ENCODE measurements at places on chromosomes 5 and 9.

DNA sequence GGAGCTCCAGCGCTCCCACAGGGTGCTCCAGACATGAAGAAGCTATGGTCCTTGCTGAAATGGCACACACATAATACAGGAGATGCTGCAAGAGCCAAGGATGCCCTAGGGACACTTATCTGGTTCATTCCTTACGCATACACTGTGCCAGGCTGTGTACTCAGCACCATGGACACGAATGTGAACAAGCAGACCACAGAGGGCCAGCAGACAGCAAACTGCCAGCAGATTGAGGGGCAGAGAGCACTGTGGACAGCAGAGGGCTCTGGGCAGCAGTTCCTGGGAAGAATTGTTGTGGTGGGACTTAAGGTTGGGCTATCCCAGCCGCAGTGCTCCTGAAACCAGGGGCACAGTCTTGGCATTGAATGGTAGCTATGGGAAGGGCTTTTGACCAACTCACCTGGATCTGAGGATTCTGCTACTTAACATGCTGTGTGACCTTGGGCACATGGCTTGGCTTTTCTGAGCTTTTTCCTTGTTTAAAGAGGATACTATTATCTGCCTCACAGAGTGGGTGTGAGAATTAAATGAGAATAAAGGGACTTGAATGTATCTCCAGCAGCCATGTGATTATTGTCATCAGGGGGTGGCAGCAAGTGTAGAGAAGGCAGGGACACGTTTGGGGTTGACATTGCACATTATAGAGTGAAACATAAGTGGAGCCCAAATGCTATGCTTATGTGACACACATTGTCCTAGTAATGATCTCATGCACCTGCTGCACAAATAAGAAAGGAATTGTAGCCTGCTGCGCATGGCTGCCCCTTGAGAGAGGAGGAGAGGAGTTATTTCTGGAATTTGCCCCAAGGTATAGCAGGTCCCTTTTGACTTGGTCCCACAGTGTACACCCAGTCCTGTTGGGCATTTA, 30.1 kb downstream of the PPARGC1B start:
- peaks cover 29% of the 10 kb centered on the region for H3K27me3 ChIP-seq
- no peak for DNase-seq
- no peaks in the 10 kb centered on the region for H3K4me1 ChIP-seq
- H3K36me3 ChIP-seq: 0 out of 2 replicates have a peak, but pooled peaks cover under 1% of the 10 kb centered on the region

GRCh38 chr5:140312067-140312790, 9.3 kb upstream of the PFDN1 start:
- H3K27me3 ChIP-seq: peaks cover 2% of the 10 kb centered on the region
- peak; percentile 91 for DNase-seq
- peaks cover 48% of the 10 kb centered on the region for H3K4me1 ChIP-seq
- H3K4me3 ChIP-seq: peak overlapping the region; percentile 77
- H3K27ac ChIP-seq: peak overlapping the region; percentile 97

GRCh38 chr9:125439434-125440272, 178.0 kb downstream of the GAPVD1 start:
- H3K27me3 ChIP-seq: no peaks in the 10 kb centered on the region
- H3K27ac ChIP-seq: no peak overlapping the region
- no peak for DNase-seq
- H3K36me3 ChIP-seq: no peaks in the 10 kb centered on the region
- H3K4me3 ChIP-seq: no peak overlapping the region

- H3K36me3 ChIP-seq: peaks cover 10% of the 10 kb centered on the region
- no peak overlapping the region for H3K27ac ChIP-seq
- H3K4me1 ChIP-seq: no peaks in the 10 kb centered on the region
- H3K4me3 ChIP-seq: no peak overlapping the region
- H3K27me3 ChIP-seq: no peaks in the 10 kb centered on the region
Observed at GRCh38 chr9:104276709-104277245, 182.7 kb downstream of the SMC2 start.

DNA sequence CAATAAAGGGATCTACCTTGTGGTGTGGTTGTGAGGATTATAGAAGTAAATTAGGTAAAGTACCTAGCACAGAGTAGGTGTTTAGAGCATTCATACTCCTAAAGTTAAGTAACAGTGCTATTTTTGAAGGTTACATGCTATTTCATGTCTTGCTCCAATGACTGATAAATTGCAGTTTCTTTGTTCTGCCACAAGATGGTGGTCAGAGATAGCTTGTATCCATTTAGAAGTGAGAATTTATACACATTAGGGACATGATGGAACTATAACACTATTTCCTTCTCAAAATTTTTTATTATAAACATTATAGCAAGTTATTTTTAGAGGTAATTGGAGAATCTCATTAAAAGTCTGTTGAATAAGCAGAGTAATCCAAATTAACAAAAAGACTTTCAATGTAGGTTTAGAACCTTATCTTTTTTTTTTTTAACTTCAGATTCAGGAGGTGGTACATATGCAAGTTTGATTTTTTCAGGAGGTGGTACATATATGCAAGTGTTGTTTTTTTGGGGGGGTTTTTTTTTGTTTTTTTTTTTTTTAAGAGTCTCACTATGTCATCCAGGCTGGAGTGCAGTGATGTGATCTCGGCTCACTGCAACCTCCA, 17.1 kb downstream of the MTREX start:
- H3K27me3 ChIP-seq: peaks cover 1% of the 10 kb centered on the region
- peak; percentile 46 for DNase-seq
- peaks cover 21% of the 10 kb centered on the region for H3K4me1 ChIP-seq
- peaks cover 7% of the 10 kb centered on the region for H3K36me3 ChIP-seq

Measured in HFFc6 (cell line).